ENCODE measurements at places on chromosomes 7 and 10.
A peak's percentile ranks its signal among the peaks of the same experiment; 100 is the strongest.

GRCh38 chr7:110650328-110650727 lies 440.6 kb upstream of the LRRN3 start:
- no peak for DNase-seq

GRCh38 chr7:25151773-25152172 lies 26.7 kb upstream of the CYCS start:
- no peak for DNase-seq

- DNase-seq, result no peak
These were observed 2.4 kb downstream of the NAMPT start for GRCh38 chr7:106282390-106282789.

- peak; percentile 76 for DNase-seq
These were observed 19.5 kb upstream of the CARD11 start for GRCh38 chr7:3063016-3063753.

GRCh38 chr10:70928140-70928539 lies 39.8 kb upstream of the PCBD1 start:
- DNase-seq, result no peak

- DNase-seq, result no peak
These were observed 69.3 kb upstream of the NPY start for GRCh38 chr7:24214670-24215069.

GRCh38 chr10:130816116-130816901 lies 495.2 kb downstream of the TCERG1L start:
- DNase-seq, result no peak

DNA sequence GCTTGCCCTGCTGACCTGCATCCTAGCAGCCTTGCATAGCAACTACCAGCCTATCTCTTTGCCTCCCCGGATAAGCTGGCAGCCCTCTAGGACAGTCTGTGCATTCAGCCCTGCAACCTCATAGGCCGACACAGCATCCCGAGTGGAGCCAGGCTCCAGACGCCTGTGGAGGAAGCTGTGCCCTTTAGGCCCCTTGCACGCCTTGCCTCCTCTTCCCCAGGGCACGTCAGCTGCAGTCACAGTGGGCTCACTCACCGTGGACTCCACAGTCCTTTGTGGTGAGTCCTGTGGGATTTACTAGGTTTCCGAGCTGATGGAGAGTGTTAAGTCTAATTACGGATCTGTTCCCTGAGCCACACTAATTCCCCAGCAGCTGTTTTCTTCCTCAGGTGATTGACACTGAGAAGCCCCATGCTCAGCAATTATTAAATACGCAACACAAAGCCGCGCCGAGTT lies 540.0 kb downstream of the TCERG1L start:
- no peak for DNase-seq

GRCh38 chr10:101249171-101249581 lies 19.9 kb upstream of the LBX1 start:
- no peak for DNase-seq
